ENCODE measurements at places on chromosomes 12 and 14. TPM values are rescaled to one million over a fixed set of nuclear protein-coding genes. Genes with fewer than 3 reads are reported as not detected.

Gene LPAR5
- polyA plus RNA-seq: 29.0 TPM

Gene E2F7
- polyA plus RNA-seq: 0.15 TPM

Gene SERPINA1
- 8.2 TPM for polyA plus RNA-seq

Gene ZDHHC22
- polyA plus RNA-seq: not detected

Gene RTN1
- polyA plus RNA-seq: 0.34 TPM

Gene CCNB1IP1
- 56.4 TPM for polyA plus RNA-seq

Gene CBLN3
- 29.1 TPM for polyA plus RNA-seq

Gene ARHGEF40
- 0.53 TPM for polyA plus RNA-seq

Gene CCDC184
- 1.4 TPM for polyA plus RNA-seq

Gene BEGAIN
- polyA plus RNA-seq: 0.32 TPM

Data from B cell (primary cell).